Left renal cortex interstitium (tissue), 4 donors: ENCODE measurements at places on chromosomes 11 and 22.

DNA sequence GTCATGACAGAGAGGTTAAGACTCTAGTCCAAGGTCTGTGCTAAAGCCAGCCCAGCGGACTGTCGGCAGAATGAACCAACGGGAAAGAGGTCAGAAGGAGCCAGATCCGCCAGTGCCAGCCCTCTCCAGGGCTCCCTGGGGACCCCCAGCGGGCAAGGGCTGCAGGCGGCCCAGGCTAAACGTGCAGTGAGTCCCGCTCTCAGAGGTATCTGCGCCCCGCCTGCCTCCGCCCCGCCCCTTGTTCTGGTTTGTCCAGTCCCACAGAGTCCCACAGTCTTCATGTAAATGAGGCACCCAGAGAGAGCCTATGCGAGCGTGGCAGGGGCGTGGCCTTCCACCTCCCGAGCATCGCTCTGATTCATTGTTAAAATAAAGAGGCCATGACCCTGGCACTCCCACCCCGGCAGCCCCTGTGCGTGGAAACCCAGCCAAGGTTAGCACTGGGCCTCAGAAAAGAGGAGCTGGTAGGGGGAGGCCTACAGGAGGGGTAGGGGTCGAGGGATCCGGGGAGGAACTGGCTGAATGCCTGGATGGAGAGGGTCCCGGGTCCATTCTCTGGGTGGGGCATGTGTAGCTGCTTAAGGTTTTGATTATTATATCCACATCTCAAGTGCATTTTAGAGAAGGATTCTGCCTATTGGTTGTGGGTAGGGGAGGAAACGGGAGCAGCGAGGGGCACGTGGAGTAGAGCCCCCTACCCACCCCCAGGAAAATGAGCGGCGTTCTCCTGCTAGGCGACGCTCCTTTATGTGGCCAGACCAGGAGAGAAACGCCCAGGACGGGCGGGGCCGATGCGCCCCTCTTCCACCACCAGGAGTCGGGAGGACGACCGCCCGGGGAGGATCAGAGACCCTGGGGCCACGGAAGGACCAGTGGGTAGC, at the start of gene TRIOBP:
TRIOBP (plus strand) TSS at position 392 of the 881 bp plus-strand sequence. CDS start 4,318 bp downstream, outside the sequence.
- peak; percentile 89 for DNase-seq

GRCh38 chr22:37538590-37539357, 19.6 kb upstream of the CARD10 start:
- DNase-seq = peak; percentile 85

DNA sequence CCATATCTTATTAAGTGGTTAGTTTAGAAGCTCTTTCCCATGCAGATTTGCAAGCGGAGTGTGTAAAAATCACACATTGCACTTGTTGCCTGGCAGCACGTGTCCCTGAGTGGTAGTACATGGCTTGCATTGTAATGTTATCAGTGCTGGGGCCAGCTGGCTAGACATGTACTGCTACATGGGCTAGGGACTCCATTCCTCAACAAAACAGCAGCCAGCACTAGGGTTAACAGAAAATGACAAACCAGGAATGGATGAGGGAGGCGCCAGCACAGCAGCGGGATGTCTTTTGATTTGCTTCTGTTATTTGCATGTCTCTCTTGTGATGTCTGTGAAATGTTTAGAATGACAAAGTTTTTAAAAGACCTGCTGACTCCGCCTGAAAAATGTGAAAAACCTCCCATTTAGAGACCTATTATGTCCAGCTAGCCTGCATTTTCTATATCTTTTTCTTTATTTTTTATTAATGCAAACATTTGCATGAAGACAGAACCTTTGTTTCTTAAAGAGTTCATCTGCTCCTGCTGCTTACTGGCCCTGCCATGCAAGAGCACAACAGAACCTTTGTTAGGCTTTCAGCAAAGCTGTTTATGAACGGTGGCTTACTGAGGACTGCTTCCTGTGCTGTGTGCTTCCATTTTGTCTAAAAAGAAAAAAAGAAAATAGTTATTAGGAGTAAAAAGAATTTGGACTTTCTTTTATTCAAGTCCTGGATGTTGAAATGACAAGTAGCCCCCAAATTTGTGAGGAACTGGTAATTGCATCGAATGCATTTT, 40.7 kb downstream of the CSTPP1 start:
- no peak for DNase-seq

DNA sequence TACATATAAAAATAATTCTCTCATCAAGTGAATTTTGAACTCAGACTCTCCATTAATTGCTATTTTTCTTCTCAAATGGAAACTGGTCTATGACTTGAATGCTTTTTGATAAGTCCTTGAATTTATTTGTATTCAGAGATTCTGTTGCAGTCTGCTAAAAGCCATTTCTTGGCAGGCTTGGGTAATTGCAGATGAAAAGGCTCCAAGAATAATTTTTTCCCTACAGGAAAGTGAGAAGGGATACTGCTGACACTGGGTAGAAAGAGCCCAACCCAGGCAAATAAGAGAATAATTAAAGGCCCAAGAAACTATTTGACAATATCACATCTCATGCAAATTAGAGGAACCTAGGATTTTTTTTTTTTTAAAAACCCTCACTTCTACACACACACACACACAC, 246.5 kb upstream of the DDI1 start:
- DNase-seq = no peak

- no peak for DNase-seq
These were observed 52.3 kb upstream of the YWHAH start for GRCh38 chr22:31892080-31892433.
